ENCODE measurements at places on chromosomes 4 and X.

DNA sequence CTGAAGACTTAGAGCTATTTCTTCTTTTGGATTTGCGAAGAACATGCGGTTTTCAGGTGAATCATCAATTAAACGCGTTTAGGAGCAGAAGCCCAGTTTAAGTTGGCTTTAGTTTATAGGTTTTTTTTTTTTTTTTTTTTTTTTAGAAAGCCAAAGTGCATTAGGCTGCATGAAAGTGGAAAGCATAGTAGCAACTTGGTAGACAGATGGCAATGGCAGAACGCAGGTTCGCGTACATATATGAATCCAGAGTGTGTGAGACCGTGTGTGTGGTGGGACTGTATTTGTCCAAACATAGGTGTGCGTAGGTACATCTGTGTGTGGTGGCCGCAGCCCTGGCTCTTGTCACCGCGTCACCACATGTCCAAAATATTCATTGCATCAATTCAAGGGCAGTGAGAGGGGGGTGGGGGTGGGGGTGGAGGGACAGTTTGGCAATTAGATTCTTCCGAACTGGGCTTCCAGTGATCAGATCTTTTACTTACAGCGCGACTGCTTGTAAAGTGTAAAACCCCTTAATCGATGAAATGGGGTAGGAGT is 901 bp downstream of the JADE1 start:
- DNase-seq = no peak

DNA sequence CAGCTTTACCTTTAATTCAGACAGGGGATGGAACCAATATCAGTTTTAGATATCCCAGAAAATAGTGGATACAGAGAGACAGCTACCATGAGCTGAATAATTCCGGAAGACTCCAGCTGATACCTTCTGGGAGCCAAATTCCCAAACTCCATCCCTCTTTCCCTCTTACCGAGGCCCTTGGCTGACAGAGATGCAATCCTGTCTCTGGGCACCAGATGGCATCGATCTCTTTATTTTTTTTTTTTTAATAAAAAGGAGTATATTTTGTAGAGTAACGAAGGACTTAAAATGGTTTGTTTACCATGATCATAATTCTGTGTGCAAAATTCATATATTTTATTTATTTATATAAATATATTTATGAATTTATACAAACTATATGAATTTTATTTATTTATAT is 31.0 kb downstream of the RAB40A start:
- no peak for DNase-seq

- no peak for DNase-seq
Observed at GRCh38 chr4:96637971-96638412, 798.1 kb downstream of the PDHA2 start.

GRCh38 chr4:188606635-188607034 is 467.4 kb downstream of the TRIML1 start:
- DNase-seq = no peak

- DNase-seq = no peak
Observed at GRCh38 chr4:166257891-166258290, 384.9 kb downstream of the TLL1 start.

DNA sequence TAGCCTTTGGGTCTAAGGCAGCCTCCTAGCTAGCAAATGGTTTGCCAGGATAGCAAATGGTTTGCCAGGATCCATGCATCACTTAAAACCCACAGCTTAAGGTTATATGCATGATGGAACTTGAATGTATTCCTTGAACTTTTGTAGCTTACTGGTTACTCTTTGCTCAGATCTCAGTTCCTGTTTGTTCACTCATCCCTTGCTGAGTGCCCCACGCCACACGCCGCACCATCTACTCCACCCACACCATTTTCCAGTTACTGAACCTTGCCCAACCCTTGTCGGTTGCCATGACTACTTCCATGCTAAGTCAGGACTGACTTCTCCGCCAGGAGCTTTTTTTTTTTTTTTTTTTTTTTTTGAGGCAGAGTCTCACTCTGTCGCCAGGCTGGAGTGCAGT is 29.5 kb upstream of the XIAP start:
- no peak for DNase-seq
